Naive thymus-derived CD8-positive, alpha-beta T cell (primary cell): ENCODE measurements at places on chromosomes 3 and 15.
A peak's percentile ranks its signal among the peaks of the same experiment; 100 is the strongest.

GRCh38 chr3:107588217-107588616, 65.5 kb downstream of the BBX start:
- peaks cover 13% of the 10 kb centered on the region for H3K36me3 ChIP-seq
- no peak for DNase-seq
- H3K4me3 ChIP-seq: no peak overlapping the region
- no peaks in the 10 kb centered on the region for H3K27me3 ChIP-seq
- peaks cover 11% of the 10 kb centered on the region for H3K4me1 ChIP-seq
- H3K27ac ChIP-seq: peak overlapping the region; percentile 14

DNA sequence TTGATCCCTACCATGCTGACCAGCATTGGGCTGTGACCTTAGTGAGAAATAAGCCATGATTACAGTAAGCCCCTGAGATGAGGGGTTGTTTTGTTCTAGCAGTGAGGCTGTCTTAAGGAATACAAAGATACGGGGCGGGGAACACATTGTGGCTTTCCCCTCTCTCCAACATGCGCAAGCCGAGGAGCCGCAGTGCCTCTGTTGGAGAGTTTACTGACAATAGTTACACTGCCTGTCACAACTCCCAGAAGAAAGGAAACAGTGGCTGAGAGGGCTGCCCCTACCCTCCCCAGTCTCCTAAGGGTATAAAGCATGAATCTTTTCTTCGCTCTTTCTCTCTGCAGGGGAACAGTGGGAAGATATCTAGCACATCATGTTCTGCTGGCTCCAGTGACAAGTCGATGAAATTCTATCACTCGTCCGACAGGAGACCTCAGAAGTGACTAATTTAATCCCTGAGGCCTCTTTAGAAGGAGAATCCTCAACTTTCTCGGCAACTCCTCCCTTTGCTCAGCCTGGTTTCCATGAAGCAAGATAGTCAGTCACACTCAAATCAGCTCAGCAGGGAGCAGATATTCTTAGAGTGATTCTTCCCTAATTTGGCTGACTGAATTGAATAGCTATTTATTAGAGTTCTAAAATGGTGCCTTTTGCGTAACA, 409.0 kb upstream of the PROK2 start:
- no peak overlapping the region for H3K4me3 ChIP-seq
- peaks cover 3% of the 10 kb centered on the region for H3K4me1 ChIP-seq
- no peak overlapping the region for H3K27ac ChIP-seq

GRCh38 chr3:38265604-38266307, at the start of gene SLC22A13:
TSS of gene SLC22A13 (plus strand) at chr3:38265812. CDS start at chr3:38265861, 49 bp downstream.
- peaks cover 6% of the 10 kb centered on the region for H3K36me3 ChIP-seq
- no peak for DNase-seq
- no peak within 1 kb of the TSS for H3K27ac ChIP-seq
- no peak within 1 kb of the TSS for H3K4me3 ChIP-seq
- no peaks in the 10 kb centered on the region for H3K27me3 ChIP-seq

GRCh38 chr15:95091444-95091843, 860.1 kb downstream of the MCTP2 start:
- no peaks in the 10 kb centered on the region for H3K36me3 ChIP-seq
- no peaks in the 10 kb centered on the region for H3K4me1 ChIP-seq
- H3K4me3 ChIP-seq: no peak overlapping the region
- DNase-seq: no peak

DNA sequence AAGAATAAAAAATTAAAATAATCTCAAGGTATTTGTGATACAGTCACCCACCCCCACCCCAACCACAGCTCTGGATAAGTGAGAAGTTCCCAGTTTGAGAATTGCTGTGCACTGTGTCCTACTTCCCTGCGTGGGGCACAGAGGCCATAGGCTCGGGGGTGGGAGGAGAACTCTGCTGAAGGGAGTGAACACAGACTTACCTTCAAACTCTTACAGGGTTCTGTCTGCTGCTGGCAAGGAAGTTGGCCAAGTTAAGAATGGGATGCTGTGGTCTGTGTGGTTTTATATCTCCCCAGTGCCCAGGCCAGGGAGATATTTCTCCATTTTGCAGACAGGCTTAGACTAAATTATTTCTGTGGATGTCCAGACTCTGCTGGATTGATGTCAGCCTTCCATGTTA, 37.6 kb downstream of the SPTSSB start:
- no peak overlapping the region for H3K4me3 ChIP-seq
- H3K27me3 ChIP-seq: peaks cover 45% of the 10 kb centered on the region
- no peaks in the 10 kb centered on the region for H3K36me3 ChIP-seq

DNA sequence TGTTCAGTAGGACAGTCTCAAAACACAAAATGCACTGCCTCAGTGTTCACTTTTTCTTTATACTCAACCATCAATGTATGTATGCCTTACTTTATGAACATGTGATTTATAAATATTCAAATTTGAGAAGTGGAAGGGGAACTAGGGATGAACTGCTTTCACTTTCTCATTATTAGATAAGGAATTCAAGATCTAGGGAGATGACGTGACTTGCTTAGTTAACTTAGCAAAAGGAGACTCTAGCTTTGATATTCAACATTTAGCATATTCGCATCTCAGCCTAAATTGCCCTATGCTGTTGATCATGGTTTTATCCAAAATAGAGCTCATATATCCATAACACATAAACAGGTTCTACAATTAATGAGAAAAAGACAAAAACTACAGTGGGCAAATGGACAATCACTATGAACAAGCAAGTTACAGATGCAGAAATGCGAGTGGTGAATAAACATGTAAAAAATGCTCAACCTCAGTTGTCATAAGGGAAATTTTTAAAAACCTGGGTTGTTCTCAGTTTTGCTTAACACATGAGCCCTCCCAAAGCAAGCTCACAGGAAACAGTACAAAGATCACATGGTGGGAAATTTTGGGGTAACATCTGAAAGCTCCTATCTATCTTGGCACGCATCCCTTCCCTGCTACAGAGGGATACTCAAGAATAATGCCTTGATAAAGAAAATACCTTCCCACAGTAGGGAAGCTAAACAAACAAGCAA, 269.8 kb downstream of the THRB start:
- H3K36me3 ChIP-seq: no peaks in the 10 kb centered on the region
- H3K27ac ChIP-seq: no peak overlapping the region
- no peaks in the 10 kb centered on the region for H3K27me3 ChIP-seq

DNA sequence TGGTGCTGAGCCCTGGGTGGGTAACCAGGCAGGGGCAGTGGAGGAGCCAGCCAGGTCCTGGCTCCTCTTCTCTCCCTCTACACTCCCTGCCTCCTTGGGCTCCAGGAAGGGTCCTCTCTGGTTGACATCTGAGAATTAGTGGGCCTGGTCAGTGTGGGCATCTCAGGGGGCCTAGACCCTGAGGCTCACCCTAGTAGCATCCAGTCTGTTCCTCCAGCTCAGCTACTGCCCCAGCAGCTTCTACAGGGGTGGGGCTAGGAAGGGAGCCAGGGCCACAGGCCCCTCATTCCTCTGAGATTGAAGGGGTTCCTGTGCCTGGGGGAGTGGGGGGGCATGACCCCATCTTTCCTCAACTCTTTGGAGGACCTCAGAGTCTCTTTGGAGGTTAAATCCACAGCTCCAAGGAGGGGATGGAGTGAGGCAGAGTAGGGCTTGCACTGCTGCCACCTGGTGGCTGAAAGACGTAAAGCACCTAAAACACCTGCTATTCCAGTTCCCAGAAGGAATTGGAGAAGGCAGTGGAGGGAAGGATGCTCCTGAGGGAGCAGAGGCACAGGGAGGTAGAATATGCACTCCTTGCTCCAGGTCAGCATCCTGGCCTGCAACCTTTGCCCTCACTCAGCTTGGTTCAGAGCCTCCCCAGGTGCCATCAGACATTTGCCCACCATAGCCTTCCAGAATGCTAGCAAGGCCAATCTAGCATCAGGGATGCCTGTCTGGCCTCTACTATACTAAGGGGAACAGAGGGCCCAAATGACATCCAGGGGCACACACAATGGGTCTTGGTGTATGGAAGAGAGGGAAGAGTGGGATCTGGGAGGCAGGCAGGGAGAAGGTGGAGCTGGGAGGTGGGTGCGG, 25.1 kb downstream of the C3orf18 start:
- no peak overlapping the region for H3K4me3 ChIP-seq
- H3K27ac ChIP-seq: no peak overlapping the region

DNA sequence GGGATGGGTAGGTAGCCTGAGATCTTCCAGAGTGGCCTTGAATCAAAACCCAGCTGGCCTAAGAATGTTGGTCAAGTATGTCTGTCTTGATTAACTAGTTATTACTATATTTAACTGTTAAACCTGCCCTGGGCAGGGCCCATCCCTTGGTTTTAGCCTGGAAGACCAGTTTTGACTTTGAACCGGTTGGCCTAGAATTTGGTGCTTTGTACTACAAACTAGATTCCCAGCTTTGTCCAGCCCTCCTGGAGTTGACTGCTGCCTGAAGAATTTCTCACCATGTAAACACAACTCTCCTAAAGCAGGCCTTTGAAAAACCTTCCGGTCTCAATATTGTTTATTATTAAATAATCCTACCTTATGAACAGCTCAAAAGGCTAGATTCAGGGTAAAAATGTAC, 16.0 kb downstream of the C15orf62 start:
- no peak overlapping the region for H3K4me3 ChIP-seq
- no peak for DNase-seq
- H3K27ac ChIP-seq: no peak overlapping the region
- H3K36me3 ChIP-seq: no peaks in the 10 kb centered on the region
- H3K27me3 ChIP-seq: no peaks in the 10 kb centered on the region

DNA sequence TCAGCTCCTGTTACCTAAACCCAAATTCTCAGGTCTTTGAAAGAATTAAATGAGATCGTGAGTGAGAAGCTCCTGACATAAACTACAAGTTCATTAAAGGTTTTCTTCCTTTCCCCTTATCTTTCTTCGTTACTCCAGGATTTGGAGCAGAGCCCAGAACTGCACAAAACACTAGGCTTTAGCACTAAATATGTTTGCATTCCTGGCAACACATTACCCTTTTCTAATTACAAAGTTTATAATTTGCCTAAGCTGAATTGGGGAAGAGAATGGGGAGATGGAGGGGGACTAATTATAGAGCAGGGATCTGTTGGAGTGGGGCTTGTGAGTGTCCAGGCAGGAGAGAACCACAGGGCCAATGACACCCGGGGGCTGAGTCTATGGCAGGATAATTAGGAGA, 109.7 kb downstream of the SV2B start:
- no peak overlapping the region for H3K4me3 ChIP-seq
- no peaks in the 10 kb centered on the region for H3K36me3 ChIP-seq
- DNase-seq: no peak
- H3K27me3 ChIP-seq: peaks cover 19% of the 10 kb centered on the region
- no peak overlapping the region for H3K27ac ChIP-seq

GRCh38 chr3:62329971-62330370, 43.4 kb downstream of the FEZF2 start:
- H3K27ac ChIP-seq: no peak overlapping the region
- no peak for DNase-seq
- peaks cover 5% of the 10 kb centered on the region for H3K27me3 ChIP-seq
- no peaks in the 10 kb centered on the region for H3K4me1 ChIP-seq

- peaks cover 84% of the 10 kb centered on the region for H3K4me1 ChIP-seq
- no peak for DNase-seq
- no peaks in the 10 kb centered on the region for H3K27me3 ChIP-seq
- H3K4me3 ChIP-seq: no peak overlapping the region
- H3K27ac ChIP-seq: peak overlapping the region; percentile 64
Observed at GRCh38 chr15:81279621-81280485, 44.1 kb downstream of the STARD5 start.

DNA sequence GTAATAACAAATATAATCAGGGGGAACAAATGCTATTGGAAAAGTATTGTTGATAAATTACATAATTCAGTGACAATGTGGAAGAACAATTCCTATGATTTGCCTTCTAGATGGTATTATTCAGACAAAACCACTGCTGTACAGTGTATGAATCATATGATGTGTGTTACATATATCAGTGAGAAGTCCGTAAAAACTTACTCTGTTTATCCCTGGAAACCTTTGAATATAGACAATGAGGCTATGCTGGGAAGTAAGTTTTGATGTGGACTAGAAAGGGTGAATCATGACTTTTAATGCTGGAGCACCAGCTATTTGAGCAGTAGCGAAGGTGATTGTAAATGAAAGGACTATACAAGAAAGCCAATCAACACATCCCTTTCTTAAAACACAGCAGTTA, 17.9 kb downstream of the C3orf38 start:
- no peak for DNase-seq
- peaks cover 22% of the 10 kb centered on the region for H3K36me3 ChIP-seq
- H3K27ac ChIP-seq: no peak overlapping the region

GRCh38 chr3:359672-360071, 163.1 kb downstream of the CHL1 start:
- no peak overlapping the region for H3K27ac ChIP-seq
- no peak for DNase-seq
- no peaks in the 10 kb centered on the region for H3K27me3 ChIP-seq
- no peaks in the 10 kb centered on the region for H3K4me1 ChIP-seq
- H3K36me3 ChIP-seq: no peaks in the 10 kb centered on the region

GRCh38 chr3:165642761-165643420, 194.3 kb downstream of the BCHE start:
- no peak overlapping the region for H3K27ac ChIP-seq
- H3K36me3 ChIP-seq: no peaks in the 10 kb centered on the region
- DNase-seq: no peak

DNA sequence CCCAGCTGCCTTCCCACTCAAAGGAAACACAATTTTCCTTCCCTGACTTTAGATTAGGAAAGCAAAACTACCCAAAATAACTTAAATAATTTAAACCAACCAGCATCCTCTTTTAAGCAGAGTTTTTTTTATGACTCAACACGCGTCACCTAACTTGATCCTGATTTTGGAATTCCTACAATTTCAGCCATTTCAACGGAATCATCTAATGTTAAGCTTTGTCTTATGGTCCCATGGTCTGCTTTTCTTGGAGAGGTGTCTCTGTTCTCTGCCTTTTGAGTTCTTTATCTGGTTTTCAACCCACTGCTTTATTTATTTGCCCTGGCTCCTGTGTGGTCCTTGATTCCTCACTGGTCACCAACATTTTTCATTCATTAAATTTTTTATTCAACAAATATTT, 219.2 kb upstream of the ARHGEF26 start:
- H3K27me3 ChIP-seq: peaks cover 2% of the 10 kb centered on the region
- DNase-seq: no peak
- H3K36me3 ChIP-seq: no peaks in the 10 kb centered on the region
- no peak overlapping the region for H3K4me3 ChIP-seq
- no peak overlapping the region for H3K27ac ChIP-seq

GRCh38 chr15:90862964-90863778, 5.2 kb upstream of the FURIN start:
- DNase-seq: no peak
- H3K27me3 ChIP-seq: no peaks in the 10 kb centered on the region
- H3K36me3 ChIP-seq: no peaks in the 10 kb centered on the region
- no peak overlapping the region for H3K27ac ChIP-seq

DNA sequence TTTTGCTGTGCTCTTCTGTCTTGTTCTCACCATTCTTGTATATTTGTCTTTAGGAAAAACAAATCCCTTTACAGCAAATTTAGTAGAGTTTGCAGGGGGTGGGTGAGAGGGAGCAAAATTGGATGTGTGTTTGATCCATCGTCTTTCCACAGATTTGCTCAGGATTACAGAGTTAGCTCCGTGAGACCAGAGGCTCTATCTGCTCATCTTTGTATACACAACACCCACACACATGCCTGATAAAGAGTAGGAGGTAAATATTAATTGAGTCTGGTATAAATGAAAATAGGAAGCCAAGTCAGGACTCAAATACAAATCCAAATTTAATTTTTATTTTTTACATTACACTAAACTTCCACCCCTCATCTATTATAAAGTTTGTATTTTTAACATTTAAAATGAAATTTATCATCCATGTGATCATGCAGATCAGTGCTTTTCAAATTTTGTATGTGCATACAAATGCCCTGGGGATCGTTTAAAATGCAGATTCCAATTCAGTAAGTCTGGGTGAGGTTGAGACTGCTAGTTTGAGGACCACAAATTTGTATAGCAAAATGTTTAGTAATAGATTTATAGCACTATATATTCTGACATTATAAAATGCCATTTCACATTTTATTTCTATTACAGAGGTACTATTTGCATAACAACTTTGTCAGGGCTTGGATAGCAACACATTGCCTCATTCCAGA, 326.7 kb downstream of the LSAMP start:
- no peak for DNase-seq
- no peaks in the 10 kb centered on the region for H3K27me3 ChIP-seq
- H3K27ac ChIP-seq: no peak overlapping the region
- H3K4me1 ChIP-seq: no peaks in the 10 kb centered on the region
